ENCODE measurements at places on chromosomes 11 and 22. TPM values are rescaled to one million over a fixed set of nuclear protein-coding genes. Genes with fewer than 3 reads are reported as not detected.

Gene CHST1
- 275 TPM for total RNA-seq

Gene POLR2L
- 76.7 TPM for total RNA-seq

Gene CDC45
- total RNA-seq = 6.2 TPM

Gene HMBS
- 13.6 TPM for total RNA-seq

Gene LDHAL6A
- total RNA-seq = not detected

Gene KLHDC7B
- total RNA-seq = not detected

Gene FGF3
- not detected for total RNA-seq

Gene LRP5
- total RNA-seq = 72.3 TPM

DNA sequence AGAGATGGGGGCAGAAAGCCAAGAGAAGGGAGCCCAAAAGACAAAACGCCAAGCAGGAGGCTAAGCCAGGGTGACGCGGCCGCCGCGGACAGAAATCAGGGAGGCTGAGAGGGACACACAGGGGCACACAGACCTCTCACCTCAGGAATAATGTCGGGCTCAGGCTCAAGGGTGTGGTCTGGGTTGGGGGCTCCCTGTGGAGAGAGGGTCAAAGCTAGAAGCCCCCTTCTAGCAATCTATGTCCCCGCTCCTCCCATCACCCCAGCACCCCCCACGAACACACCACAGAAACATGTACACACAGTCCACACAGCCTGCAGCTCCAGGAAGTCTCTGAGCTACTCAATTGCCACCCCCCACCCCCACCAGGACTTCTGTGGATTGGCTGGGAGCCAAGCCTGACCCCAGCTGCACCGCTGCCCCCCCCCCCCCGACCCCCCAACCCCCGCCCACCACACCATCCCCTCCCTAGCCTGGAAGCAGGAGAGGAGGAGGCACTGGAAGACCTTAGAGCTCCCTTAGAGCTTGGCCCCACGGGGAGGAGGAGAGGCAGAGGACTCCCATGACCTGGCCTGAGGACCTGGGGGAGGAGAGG is 6.9 kb downstream of the BCL9L start:
- H3K36me3 ChIP-seq = no peaks in the 10 kb centered on the region
- no peak overlapping the region for H3K4me3 ChIP-seq
- H3K4me1 ChIP-seq = peaks cover 53% of the 10 kb centered on the region
- H3K27me3 ChIP-seq = peaks cover 19% of the 10 kb centered on the region
- DNase-seq = no peak

DNA sequence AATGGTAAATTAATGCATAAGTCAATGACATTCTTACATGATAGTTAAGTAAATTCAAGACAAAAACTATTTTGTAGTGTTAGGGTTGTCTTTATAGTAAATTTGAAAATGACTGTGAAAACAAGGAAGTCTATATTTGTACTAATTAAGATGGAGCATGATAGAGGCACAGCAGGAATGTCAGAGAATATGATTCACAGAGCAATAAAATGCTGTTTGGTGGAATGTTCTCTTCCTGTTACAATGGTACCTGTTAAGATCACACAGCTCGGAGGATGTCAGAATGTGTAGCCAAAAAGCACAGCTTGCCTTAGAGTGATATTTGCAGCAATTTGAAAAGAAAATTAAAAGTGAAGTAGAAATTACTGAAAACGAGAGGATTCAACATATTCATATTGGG is 2339.7 kb upstream of the RAG2 start:
- no peaks in the 10 kb centered on the region for H3K4me1 ChIP-seq
- no peak overlapping the region for H3K4me3 ChIP-seq
- no peak overlapping the region for H3K27ac ChIP-seq
- H3K27me3 ChIP-seq = no peaks in the 10 kb centered on the region
- no peak for DNase-seq

DNA sequence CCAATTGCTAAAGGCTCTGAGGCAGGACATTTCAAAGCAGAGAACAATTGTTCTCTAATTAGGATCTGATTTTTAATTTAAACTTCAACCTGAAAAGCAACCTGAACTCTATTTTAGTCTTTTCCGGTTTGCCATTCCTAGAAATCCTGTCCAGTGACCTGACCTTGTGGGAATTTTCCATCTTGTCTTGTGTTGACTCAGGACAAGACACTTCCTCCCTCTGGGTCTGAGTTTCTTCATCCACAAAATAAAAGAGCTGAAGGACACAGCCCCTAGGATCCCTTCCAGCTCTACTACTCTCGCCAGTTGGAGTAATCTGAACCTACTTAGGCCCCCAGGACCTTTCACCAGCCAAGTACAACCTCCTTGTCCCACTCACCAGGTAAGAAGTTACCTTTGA is 66.5 kb upstream of the POU2AF1 start:
- peaks cover 12% of the 10 kb centered on the region for H3K4me1 ChIP-seq
- no peaks in the 10 kb centered on the region for H3K36me3 ChIP-seq
- no peak for DNase-seq
- H3K27me3 ChIP-seq = peaks cover 2% of the 10 kb centered on the region
- no peak overlapping the region for H3K27ac ChIP-seq
- H3K4me3 ChIP-seq = no peak overlapping the region

DNA sequence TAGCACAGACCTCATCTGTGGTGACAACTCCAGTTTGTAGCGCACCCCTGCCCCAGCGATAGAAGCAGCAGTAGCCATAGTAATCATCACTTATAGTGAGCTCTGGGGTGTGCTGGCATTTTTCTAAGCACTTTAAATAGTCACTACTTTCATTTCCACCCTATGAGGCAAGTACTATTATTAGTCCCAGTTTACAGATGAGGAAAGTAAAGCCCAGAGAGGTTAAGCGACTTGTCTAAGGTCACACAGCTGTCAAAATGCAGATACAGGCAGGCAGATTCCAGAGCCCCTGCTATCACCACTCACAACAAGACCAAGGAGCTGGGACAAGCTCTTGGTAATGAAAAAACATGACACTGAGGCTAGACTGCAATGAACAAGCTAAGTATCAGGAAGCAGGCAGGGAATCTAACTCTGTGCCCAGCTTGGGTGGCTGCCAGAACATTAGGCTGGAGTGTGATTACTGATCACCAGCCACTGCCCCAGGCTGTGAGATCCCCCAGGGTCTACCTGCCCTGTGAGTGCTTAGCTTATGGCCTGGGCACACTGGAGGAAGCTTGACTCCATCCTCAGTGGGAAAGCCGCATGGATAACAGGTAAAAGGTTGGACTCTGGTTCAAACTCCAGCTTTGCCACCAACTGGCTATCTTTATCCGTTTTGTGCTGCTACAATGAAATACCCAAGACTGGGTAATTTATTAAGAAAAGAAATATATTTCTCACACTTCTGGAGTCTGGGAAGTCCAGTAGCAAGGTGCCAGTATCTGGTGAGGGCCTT is 561.1 kb downstream of the MN1 start:
- H3K4me1 ChIP-seq = peaks cover 6% of the 10 kb centered on the region
- H3K4me3 ChIP-seq = no peak overlapping the region
- H3K36me3 ChIP-seq = no peaks in the 10 kb centered on the region
- H3K27me3 ChIP-seq = peaks cover 7% of the 10 kb centered on the region

DNA sequence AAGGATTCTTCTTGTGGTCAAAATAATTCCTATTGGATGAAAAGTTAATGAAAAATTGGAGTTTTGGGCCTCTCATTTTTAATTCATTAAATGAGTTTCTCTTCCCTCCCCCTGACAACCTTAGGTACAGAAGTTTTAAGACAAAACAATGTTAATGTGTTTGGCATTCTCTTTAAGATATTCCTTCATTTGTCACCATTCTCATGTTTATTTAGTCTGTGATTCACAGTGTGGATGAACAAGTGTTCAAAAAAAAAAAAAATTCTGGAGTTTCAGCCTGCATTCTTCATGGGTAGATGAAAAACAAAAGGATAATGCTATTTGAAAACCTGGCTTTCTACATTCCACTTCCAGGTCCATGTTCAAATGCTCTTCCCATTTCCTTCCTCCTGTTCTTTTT is 172.6 kb upstream of the LUZP2 start:
- no peaks in the 10 kb centered on the region for H3K27me3 ChIP-seq
- H3K36me3 ChIP-seq = no peaks in the 10 kb centered on the region
- DNase-seq = no peak
- H3K27ac ChIP-seq = no peak overlapping the region

DNA sequence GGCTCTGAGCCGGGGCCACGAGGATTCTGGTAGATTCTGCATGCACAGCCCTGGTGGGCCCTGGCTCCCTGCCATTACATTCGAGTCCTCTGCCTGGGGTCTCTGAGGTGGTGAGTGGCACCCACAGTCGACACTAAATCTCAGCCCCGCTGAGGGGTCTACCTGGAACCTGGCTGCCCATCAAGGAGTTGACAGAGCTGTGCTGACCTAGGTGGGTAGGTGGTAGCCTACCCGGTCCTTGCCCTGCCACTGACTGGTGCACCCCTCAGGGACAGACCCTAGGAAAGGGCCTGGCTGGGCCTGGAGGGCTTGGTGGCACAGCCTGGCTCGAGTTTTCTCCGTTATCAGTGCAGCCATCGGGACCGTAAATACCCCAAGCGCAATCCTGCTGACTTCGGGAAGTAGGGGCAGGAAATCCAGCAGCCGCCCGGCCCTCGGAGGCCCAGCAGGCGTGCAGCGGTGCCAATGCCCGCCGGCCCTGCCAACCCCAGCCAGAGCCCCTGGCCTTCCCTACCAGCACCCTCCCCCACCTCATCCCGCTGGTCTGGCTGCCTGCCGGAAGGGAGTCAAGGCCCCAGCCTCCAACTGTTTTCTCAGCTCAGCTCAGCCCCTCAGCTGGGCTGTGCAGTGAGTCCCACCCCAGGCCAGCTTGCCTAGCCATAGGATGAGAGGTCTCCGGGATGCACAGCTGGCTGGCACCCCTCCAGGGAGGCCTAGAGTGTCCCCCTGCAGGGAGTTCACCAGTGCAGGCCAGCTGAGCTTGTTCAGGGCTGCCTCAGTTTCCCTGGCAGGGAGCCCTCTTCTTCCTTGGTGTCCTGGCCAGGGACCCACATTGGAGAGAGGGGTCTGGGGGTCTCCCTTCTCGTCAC is 80.4 kb upstream of the KCNQ1OT1 start:
- no peak overlapping the region for H3K4me3 ChIP-seq
- H3K36me3 ChIP-seq = peaks cover 8% of the 10 kb centered on the region
- peak; percentile 3 for DNase-seq
- H3K27ac ChIP-seq = no peak overlapping the region

- no peak for DNase-seq
- H3K27me3 ChIP-seq = no peaks in the 10 kb centered on the region
- peaks cover 6% of the 10 kb centered on the region for H3K4me1 ChIP-seq
- H3K4me3 ChIP-seq = no peak overlapping the region
- H3K27ac ChIP-seq = no peak overlapping the region
- H3K36me3 ChIP-seq = no peaks in the 10 kb centered on the region
Observed at GRCh38 chr11:5284637-5285036, 14.9 kb upstream of the HBE1 start.

- H3K36me3 ChIP-seq = no peaks in the 10 kb centered on the region
- H3K4me3 ChIP-seq = peak overlapping the region; percentile 100
- DNase-seq = no peak
- H3K27ac ChIP-seq = no peak overlapping the region
Observed at GRCh38 chr11:125110506-125110905, 920 bp downstream of the TMEM218 start.

- no peaks in the 10 kb centered on the region for H3K36me3 ChIP-seq
- H3K4me1 ChIP-seq = peaks cover 22% of the 10 kb centered on the region
- no peak overlapping the region for H3K27ac ChIP-seq
Observed at GRCh38 chr11:33899400-33900037, 7.6 kb upstream of the LMO2 start.

- peaks cover 43% of the 10 kb centered on the region for H3K4me1 ChIP-seq
- no peak for DNase-seq
- H3K27me3 ChIP-seq = peaks cover 27% of the 10 kb centered on the region
- H3K36me3 ChIP-seq = peaks cover 18% of the 10 kb centered on the region
- H3K27ac ChIP-seq = peak overlapping the region; percentile 80
Observed at GRCh38 chr11:65870706-65871681, 1.6 kb downstream of the EFEMP2 start.

DNA sequence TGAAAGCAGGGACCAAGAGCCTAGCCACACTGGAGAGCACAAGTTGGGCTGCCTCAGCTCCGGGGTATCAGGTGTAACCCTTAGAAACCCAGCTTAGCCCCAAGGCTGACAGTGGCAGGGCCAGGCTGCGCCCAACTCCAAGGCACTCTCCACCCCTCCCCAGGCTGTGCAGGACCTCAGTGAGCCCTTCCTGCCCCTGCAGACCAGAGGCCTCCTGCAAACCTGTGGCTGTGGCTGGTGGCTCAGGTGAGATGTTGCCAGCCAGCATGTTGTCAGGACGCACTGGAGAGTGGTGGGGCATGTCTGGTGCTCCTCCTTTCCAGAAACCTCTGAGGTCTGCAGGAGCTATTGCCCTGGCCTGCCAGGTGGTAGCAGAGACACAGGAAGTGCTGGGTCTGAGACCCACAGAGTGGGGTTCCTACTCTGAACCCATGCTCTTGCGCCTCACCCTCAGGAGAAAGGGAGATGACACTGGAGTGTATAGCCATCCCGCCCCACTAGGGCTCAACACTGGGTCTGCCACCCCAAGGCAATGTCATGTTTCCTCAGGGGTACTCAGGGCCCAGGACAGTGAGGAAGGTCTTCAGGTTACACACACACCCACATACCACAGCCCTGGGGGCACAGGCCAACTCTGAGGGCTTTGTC is 2.4 kb upstream of the SCARF2 start:
- H3K4me3 ChIP-seq = no peak overlapping the region
- peaks cover 22% of the 10 kb centered on the region for H3K27me3 ChIP-seq
- no peak overlapping the region for H3K27ac ChIP-seq
- peaks cover 8% of the 10 kb centered on the region for H3K36me3 ChIP-seq
- DNase-seq = no peak

GRCh38 chr22:43273902-43274484 is 69.2 kb downstream of the SCUBE1 start:
- H3K27ac ChIP-seq = no peak overlapping the region
- no peaks in the 10 kb centered on the region for H3K36me3 ChIP-seq

- peaks cover 15% of the 10 kb centered on the region for H3K4me1 ChIP-seq
- H3K27me3 ChIP-seq = peaks cover 6% of the 10 kb centered on the region
- H3K4me3 ChIP-seq = no peak overlapping the region
- H3K27ac ChIP-seq = no peak overlapping the region
- H3K36me3 ChIP-seq = no peaks in the 10 kb centered on the region
Observed at GRCh38 chr22:50536226-50536625, 6.4 kb upstream of the TYMP start.

DNA sequence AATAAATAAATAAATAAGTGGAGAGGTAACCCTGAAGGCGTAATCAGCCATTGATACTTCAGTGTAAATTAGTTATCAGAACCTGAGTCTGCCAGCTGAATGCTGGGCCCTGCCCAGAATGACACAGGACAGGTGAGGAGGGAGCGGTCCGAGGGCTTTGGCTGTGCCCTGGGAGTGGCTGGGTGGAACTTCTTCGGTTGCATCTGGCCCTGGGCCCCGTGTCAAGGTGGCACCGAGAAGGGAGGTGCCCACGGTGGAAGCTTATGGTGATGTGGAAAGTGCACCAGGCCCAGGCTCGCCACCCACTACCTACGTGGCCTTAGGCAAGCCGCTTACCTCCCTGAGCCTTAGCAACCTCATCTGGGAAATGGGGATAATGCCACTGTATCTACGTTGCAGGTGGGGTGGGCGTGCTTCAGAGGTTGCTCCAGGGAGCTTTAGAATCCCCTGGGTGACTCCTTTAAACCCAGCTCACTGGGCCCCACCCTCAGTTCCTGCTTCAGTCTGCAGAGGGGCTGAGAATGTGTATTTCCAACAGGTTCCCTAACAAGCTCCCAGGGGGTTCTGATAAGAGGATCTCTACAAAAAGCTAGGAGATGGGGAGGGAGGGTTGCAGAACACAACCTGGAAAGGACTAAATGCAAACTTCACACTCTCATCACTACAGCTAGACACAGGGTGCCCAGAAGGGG is 38.8 kb downstream of the TXN2 start:
- no peak overlapping the region for H3K4me3 ChIP-seq
- no peaks in the 10 kb centered on the region for H3K36me3 ChIP-seq
- peaks cover 15% of the 10 kb centered on the region for H3K4me1 ChIP-seq
- no peak overlapping the region for H3K27ac ChIP-seq
- H3K27me3 ChIP-seq = peaks cover 7% of the 10 kb centered on the region

- peaks cover 75% of the 10 kb centered on the region for H3K36me3 ChIP-seq
- no peak overlapping the region for H3K4me3 ChIP-seq
- peaks cover 56% of the 10 kb centered on the region for H3K4me1 ChIP-seq
Observed at GRCh38 chr11:128465946-128466705, 121.2 kb downstream of the ETS1 start.
